ENCODE measurements at places on chromosomes 16 and 17. TPM values are rescaled to one million over a fixed set of nuclear protein-coding genes. Genes with fewer than 3 reads are reported as not detected.

The KRTAP4-5 gene
- polyA plus RNA-seq: not detected

The TSNAXIP1 gene
- polyA plus RNA-seq: 1.8 TPM

The ATP2A1 gene
- polyA plus RNA-seq: 0.69 TPM

The PYDC1 gene
- not detected for polyA plus RNA-seq

The SULT1A2 gene
- polyA plus RNA-seq: 0.05 TPM

The PLCG2 gene
- polyA plus RNA-seq: 4.4 TPM

The ATP6V0A1 gene
- 27.0 TPM for polyA plus RNA-seq

The HSF5 gene
- polyA plus RNA-seq: 0.02 TPM

The KRTAP4-3 gene
- not detected for polyA plus RNA-seq

The HIGD1B gene
- polyA plus RNA-seq: 2.8 TPM

The TBC1D3B gene
- polyA plus RNA-seq: 6.9 TPM

The SEPHS2 gene
- polyA plus RNA-seq: 21.5 TPM

The MT4 gene
- polyA plus RNA-seq: 7.4 TPM

The COG4 gene
- 42.7 TPM for polyA plus RNA-seq

The CCDC78 gene
- 0.28 TPM for polyA plus RNA-seq

The NHLRC4 gene
- polyA plus RNA-seq: 0.16 TPM

The CD300A gene
- polyA plus RNA-seq: 1.3 TPM

The TEKT3 gene
- polyA plus RNA-seq: 0.21 TPM

The LITAFD gene
- not detected for polyA plus RNA-seq

The CYGB gene
- polyA plus RNA-seq: 3.1 TPM

The IGSF6 gene
- 1.1 TPM for polyA plus RNA-seq

The KRT25 gene
- not detected for polyA plus RNA-seq

The CPHXL2 gene
- polyA plus RNA-seq: not detected

The SLC13A5 gene
- polyA plus RNA-seq: 0.49 TPM

The HBA1 gene
- 0.47 TPM for polyA plus RNA-seq

The COA3 gene
- polyA plus RNA-seq: 185 TPM

The WNT9B gene
- polyA plus RNA-seq: 0.12 TPM

The PLK1 gene
- polyA plus RNA-seq: 5.1 TPM

The OR1F1 gene
- polyA plus RNA-seq: not detected

The CD300LG gene
- polyA plus RNA-seq: 0.48 TPM

The PRR35 gene
- 0.24 TPM for polyA plus RNA-seq

The OTOA gene
- not detected for polyA plus RNA-seq

The ANKFN1 gene
- polyA plus RNA-seq: 0.08 TPM

The CEP112 gene
- polyA plus RNA-seq: 1.6 TPM

The DNAH2 gene
- 0.10 TPM for polyA plus RNA-seq

The HSD11B2 gene
- polyA plus RNA-seq: 10.7 TPM

The TMIGD1 gene
- polyA plus RNA-seq: not detected

The KIF19 gene
- 0.43 TPM for polyA plus RNA-seq

The SCIMP gene
- polyA plus RNA-seq: 0.29 TPM

The KRTAP2-2 gene
- polyA plus RNA-seq: not detected

The KRT28 gene
- not detected for polyA plus RNA-seq

The KCNJ2 gene
- 3.1 TPM for polyA plus RNA-seq

Measured in esophagus (tissue), 2 donors.